Right lung (tissue), 10 donors: ENCODE measurements at places on chromosomes 12 and 14. TPM values are rescaled to one million over a fixed set of nuclear protein-coding genes. Genes with fewer than 3 reads are reported as not detected.

Gene TRMT61A
- 5.2 TPM for polyA plus RNA-seq

Gene OR4Q2
- not detected for polyA plus RNA-seq

Gene CHGA
- polyA plus RNA-seq, result 2.4 TPM

Gene ATG14
- polyA plus RNA-seq, result 29.5 TPM

Gene LRRC10
- polyA plus RNA-seq, result not detected

Gene CCDC88C
- 32.6 TPM for polyA plus RNA-seq

Gene LTA4H
- polyA plus RNA-seq, result 148 TPM

Gene ACSM4
- polyA plus RNA-seq, result 0.05 TPM

Gene LAG3
- 1.6 TPM for polyA plus RNA-seq

Gene CLEC2A
- polyA plus RNA-seq, result not detected

Gene WSB2
- polyA plus RNA-seq, result 54.9 TPM

Gene ANKRD33
- not detected for polyA plus RNA-seq

Gene MYO1H
- 0.39 TPM for polyA plus RNA-seq

Gene RAD51AP1
- 19.1 TPM for polyA plus RNA-seq

Gene EFCAB11
- 11.5 TPM for polyA plus RNA-seq

Gene CAPRIN2
- polyA plus RNA-seq, result 67.0 TPM

Gene BCL2L2
- polyA plus RNA-seq, result 42.0 TPM

Gene KLRB1
- 2.9 TPM for polyA plus RNA-seq

Gene GPHN
- polyA plus RNA-seq, result 19.5 TPM

Gene FUT8
- polyA plus RNA-seq, result 30.0 TPM

Gene CACNA1C
- polyA plus RNA-seq, result 15.2 TPM

Gene RASSF3
- polyA plus RNA-seq, result 39.2 TPM

Gene PLXNC1
- 8.1 TPM for polyA plus RNA-seq

Gene CATSPERB
- 1.4 TPM for polyA plus RNA-seq

Gene EML5
- 2.2 TPM for polyA plus RNA-seq

Gene PLEKHG7
- 0.23 TPM for polyA plus RNA-seq

Gene ADAM20
- polyA plus RNA-seq, result 0.25 TPM
